Cortex of kidney (tissue), 1 donor: ENCODE measurements at places on chromosomes 5 and 9.

DNA sequence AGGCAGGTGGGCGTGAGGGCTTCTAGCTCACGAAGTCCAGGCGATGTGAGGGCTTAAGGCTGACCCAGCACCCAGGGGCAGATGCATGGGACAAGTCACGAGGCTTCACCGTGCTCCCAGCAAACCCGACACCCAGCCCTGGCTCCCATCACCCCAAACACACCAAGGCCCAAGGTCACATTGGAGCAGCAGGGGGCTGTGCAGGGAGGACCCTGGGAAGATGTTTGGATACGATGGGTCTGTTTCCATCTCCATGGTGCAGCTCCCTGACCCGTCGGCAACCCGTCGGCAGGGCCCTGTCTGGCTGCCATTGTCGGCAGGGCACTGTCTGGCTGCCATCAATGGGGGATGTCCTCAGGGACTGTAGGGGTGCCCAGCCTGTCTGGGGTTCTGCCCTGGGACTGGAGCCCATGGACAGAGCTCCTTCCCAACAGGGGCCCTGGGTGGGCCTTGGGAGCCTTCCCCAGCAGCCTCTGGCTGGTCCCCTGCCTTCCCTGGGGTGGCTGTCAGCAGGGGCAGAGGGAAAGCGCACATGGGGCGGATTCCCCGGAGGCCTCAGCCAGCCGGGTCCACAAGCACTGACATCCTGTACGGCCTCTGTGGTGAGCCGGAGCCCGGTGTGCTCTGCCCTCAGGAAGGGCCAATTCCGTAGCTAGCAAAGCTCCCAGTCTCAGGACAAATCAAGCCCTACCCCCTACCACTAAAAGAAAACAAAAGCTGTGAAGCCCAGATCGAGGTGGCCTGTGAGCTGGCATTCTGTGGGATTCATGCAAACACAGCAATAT is 47.1 kb downstream of the NACC2 start:
- DNase-seq: no peak

- DNase-seq: no peak
Measured at GRCh38 chr5:159735749-159736660, 180.3 kb upstream of the ADRA1B start.

DNA sequence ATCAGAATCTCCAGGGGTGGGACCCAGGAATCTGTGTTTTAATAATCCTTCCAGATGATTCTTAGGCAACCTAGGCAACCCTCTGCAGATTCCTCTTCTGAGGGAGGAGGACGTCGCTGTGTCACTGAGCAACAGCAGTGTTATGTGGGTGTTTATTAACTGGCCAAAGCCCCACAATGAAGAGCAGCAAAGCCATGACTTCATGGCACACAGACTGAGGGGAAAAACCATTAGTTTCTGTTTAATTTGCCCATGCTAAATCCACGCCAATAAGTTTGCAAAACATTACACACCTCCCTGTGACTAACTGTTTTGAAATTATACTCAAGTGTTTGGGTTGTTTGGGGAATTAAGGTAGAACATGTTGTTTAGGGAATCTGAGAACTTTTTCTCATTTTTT is 83.7 kb upstream of the TMED7 start:
- DNase-seq: no peak

- no peak for DNase-seq
Measured at GRCh38 chr5:57770039-57770438, 287.4 kb upstream of the ACTBL2 start.
